Mesenteric fat pad (tissue), 1 donor: ENCODE measurements at places on chromosomes 6 and 20. TPM values are rescaled to one million over a fixed set of nuclear protein-coding genes. Genes with fewer than 3 reads are reported as not detected.
A peak's percentile ranks its signal among the peaks of the same experiment; 100 is the strongest.

DNA sequence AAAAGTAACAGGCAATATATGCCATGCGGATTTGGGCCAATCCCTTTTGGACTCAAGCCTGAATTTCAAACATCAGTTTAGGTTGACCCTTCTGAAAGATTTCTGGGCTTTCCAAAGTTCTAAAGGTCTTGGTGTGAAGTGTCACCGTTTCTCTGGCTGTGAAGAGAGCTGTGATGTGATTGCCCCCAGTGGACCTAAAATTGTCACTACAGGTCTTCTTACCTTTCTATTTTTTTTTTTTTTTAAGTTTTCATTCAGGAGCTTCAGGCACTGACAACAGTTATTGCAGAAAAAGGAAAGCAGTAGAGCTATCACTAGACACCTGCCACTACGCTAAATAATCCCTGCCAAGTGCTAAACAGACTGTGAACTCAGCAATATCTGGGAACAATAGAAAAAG, 75.7 kb upstream of the OPRM1 start:
- no peak for DNase-seq

DNA sequence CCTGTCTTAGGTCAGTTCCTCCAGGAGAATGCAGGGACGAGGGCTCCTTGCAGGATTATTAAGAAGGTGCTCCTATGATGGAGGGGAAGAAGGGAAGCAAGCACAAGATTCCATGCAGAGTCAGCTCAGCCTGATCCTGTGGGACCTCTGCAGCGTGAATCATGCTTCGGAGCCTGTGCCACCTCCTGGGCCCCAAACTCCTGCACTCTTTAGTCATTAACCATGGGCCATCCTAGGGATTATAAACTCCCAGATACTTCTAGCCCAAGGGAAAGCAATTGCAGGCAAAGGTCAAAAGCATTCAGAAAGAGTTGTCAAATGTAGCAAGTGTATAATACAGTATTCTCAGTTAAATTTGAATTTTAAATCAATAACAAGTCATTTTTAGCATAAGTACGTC, 208.7 kb upstream of the PMEPA1 start:
- DNase-seq, result no peak

DNA sequence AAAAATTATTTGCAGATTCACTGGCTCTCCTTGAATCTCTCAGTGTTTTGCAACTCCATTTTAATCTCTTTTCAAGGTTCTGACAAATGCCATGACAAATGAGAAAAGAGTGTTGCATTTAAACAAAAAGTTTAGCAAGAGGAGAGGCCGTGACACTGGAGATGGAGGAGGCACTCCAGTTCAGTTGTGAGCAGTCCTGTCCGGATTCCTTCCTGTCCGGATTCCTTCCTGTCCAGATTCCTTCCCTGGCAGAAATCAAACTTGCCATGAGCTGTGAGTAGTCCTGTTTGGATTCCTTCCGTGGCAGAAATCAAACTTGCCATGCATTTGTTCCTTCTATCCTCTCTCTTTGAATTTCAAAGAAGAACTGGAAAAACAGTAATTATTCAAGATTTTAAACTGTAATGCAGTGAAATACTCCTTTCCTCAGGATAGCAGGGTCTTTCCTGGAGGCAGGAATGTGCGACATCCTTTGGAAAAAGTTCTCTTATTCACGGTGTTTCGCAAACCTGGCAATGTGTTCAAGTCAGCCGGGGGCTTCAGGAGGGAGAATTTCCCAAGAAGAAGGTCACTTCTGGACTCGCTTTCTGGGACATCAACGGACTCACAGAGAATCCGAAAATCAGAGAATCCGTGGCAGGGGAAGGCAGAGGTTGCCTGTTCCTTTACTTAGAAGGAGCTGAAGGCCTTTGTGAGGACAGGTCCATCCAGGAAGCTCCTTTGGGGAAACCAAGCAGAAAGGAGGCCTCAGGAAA, 48.7 kb upstream of the DACT2 start:
- DNase-seq, result no peak

DNA sequence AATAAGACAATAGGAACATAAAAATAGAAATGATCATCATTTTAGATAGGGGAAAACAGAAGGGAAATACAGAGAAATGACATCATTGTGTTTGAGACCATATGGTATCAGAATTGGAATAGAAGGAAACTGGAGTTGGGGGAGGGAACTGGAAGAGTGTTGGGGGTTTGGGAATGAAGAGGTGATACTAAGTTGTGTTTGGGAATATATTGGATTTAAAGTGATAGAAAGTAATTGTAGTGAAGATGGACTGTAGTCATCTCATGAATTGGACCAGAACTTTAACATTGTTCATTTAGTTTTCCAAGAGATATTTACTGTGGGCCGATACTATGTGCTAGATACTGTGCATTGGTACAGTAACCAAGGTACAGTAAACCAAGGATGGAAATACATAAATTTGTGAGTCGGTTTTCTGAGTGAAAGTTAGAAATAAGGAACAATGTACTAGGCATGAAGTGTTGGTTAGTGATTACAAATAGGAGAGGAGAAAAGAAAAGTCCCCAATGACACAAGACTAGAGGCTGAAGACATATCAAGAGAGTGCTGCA, 32.3 kb downstream of the KCNQ5 start:
- no peak for DNase-seq

- DNase-seq, result no peak
These were observed 258.3 kb upstream of the PMEPA1 start for GRCh38 chr20:57968120-57968519.

- no peak for DNase-seq
These were observed 669.4 kb downstream of the DHX35 start for GRCh38 chr20:39631557-39631956.

Gene CCN6
- not detected for total RNA-seq

DNA sequence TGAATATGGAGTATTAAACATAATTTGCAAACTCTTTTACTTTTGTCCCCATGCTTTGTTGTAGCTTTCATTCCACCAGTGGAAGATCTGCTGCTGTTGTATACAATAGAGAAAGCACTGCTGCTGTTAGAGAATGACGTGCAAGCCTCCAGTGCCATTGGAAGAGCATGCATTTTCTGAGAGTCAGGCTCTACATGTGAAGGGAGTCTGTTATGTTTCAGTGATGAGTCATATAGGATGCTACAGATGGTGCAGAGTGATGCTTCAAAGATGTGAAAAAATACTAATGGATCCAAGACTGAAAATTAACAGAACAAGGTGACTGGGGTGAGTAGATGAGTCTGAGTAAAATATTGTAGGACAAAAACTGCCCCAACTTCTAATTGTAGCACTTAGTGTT, 22.4 kb upstream of the BACH2 start:
- DNase-seq, result no peak

Gene PTP4A1
- total RNA-seq, result 34.3 TPM

Gene TFAP2C
- total RNA-seq, result 1.3 TPM

DNA sequence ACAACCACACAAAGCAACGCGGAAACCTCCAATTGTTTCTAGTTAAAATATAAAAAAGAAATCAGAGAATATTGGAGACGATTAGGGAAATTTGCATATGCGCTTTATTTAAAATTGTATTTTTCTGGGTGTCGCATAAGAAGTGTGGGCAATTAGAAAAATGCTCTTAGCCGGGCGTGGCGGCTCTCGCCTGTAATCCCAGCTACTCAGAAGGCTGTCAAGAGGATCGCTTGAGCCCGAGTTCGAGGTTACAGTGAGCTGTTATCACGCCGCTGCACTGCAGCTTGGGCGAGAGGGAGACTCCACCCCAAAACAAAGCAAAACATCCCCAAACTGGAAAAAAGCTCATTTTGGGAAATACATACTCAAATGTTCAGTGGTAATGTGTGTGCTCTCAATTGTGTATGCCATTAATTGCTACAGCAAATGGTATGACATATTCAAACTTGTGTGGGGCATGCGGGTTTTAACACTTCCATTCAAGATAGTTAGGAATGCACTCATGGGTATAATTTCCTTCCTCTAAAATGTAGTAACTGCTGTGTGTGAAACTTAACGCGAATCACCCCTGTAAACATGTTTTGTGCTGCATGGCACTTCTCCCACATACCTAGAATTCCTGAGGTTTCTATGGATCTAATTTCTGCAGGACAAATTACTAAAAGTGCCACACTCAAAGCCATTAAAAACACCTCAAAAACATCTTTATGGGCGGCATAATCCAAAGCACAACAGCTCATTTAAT, 54.7 kb upstream of the HFE start:
- no peak for DNase-seq

DNA sequence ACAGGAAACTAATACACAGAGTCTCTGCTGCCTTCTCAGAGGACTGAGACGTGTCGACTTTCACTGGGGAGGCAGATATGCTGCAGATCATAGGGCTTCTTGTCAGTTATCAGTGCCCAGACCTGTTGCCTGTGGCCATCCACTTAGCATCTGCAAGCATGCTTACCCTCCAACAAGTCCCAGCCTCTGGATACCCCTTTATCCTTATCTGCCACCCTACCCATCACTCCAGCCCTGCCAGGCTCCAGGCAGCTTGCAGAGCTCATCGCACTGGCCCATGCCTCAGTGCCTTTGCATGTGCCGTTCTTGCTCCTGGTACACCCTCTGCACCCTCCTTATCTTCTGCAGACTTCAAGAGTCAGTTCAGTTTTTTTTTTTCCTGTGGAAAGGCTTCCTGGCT, 119.2 kb downstream of the TOX2 start:
- peak; percentile 39 for DNase-seq

DNA sequence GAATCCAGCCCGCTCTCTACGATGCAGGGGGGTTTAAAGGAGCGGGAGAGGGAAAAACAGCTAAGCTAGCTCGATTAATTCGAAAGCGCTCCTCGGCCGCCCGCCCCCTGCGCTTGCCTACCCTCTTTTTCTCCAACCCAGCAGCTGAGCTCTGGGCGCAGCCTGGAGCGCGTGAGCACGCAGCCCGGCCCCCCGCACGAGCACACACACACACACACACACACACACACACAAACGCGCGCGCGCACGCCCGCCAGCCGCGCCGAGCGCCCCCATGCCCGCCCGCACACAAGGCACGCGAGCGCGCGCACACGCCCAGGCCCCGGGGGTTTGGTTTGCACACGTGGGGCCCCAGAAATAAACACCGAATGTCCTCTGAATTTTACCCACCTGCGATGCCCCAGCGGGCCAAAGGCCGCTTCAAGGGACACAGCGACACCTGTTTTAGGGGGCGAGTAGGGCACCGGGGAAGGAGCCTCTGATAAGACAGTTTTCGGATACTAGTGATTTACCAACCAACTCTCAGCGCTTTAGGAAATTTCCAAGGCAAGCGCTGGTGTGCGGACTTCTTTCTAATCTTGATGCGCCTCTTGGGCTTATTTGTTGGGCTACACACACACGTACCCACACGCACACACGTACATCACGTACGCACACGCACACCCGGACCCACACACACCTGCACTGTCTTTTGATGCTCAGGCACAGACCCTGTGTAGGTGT, 802 bp upstream of the NRN1 start:
- DNase-seq, result no peak

Gene ISM1
- total RNA-seq, result 4.0 TPM

GRCh38 chr6:28474441-28475219, 31.3 kb upstream of the ZSCAN23 start:
- no peak for DNase-seq

Gene SLC22A1
- total RNA-seq, result 3.4 TPM

- DNase-seq, result no peak
These were observed 51.2 kb downstream of the C6orf52 start for GRCh38 chr6:10643201-10643651.

DNA sequence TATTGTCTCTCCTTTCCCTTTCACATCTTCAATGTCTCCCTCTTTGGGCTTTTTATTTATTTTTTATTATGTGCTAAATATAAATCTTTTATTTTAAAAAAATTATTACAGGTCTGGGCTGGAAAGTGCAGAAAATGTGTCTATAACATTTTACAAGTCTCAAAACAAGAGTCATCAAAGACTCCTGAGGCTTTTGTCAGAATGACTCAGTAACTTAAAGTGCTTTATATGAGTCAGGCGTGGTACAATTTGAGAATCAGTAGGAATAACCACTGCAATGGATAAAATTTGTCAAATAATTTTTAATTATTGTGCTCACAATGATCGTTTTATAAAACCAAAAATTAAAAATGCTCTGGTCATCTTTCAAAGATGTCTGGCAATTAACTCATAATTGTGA, 193.9 kb downstream of the MMUT start:
- no peak for DNase-seq

GRCh38 chr6:105509506-105510331, 106.8 kb upstream of the PREP start:
- no peak for DNase-seq

DNA sequence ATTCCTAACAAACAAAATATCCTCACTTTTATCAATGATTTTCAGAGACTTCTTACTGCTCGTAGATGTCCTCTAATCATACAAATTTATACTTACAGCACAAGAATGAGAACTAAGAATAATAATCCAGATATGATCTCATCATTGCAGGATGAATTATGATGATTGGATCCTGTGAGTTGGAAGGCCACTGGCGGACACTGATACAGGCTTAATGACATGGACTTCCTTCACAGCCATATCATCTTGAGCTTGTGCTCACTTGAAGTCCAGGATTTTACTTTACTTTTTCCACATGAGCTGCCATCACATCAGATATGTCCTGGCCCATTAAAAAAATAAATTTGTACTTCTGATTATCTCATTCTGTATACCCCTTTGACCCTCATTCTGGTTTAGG, 94.3 kb downstream of the NKAIN2 start:
- DNase-seq, result no peak

GRCh38 chr6:16097382-16098171, 31.3 kb upstream of the MYLIP start:
- no peak for DNase-seq

Gene SERINC1
- total RNA-seq, result 254 TPM

GRCh38 chr20:63551068-63551467, 2.9 kb upstream of the FNDC11 start:
- no peak for DNase-seq

GRCh38 chr20:329851-330232, 4.5 kb downstream of the SOX12 start:
- DNase-seq, result no peak

DNA sequence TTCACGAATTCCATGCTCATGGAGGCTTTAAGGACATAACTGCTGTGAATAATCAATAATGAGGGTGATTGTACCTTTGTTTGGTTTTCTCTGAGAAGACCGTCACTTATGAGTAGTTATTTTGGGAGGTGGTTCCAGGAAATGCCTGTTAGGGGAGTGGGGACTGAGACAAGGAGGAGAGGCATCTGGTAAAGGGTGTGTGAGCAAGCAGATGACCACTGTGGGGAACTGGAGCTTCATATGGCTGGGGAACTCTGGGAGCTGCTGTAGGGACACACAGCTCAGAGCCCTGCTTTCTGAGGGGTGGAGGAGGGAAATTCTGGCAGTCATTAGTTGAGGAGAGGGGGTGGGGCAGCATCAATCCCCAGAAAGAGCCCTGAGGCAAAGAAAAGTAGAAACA, 71.3 kb upstream of the TINAG start:
- DNase-seq, result no peak

- no peak for DNase-seq
These were observed 67.7 kb upstream of the ZNFX1 start for GRCh38 chr20:49345524-49345923.

Gene BANF2
- not detected for total RNA-seq

Gene PDE7B
- total RNA-seq, result 5.4 TPM

- no peak for DNase-seq
These were observed 34.3 kb downstream of the PRSS35 start for GRCh38 chr6:83546636-83547035.
